ENCODE measurements at places on chromosomes 5 and 9.

GRCh38 chr5:106401561-106401960 lies 1269.2 kb downstream of the EFNA5 start:
- DNase-seq, result no peak

DNA sequence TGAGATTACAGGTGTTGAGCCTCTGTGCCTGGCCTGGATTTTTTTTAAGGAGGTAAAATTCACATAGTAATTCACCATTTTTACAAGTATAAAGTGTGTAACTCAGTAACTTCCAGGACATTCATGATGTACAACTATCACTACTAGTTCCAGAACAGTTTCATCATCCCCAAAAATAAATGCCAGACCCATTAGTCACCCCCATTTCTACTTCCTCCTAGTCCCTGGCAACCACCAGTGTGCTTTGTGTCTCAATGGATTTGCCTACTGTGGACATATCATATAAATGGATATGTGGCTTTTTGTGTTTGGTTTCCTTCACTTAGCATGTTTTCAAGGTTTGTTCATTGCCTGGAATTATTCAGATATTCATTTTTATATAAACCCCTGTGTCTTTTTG lies 72.5 kb upstream of the PANK3 start:
- DNase-seq, result no peak

DNA sequence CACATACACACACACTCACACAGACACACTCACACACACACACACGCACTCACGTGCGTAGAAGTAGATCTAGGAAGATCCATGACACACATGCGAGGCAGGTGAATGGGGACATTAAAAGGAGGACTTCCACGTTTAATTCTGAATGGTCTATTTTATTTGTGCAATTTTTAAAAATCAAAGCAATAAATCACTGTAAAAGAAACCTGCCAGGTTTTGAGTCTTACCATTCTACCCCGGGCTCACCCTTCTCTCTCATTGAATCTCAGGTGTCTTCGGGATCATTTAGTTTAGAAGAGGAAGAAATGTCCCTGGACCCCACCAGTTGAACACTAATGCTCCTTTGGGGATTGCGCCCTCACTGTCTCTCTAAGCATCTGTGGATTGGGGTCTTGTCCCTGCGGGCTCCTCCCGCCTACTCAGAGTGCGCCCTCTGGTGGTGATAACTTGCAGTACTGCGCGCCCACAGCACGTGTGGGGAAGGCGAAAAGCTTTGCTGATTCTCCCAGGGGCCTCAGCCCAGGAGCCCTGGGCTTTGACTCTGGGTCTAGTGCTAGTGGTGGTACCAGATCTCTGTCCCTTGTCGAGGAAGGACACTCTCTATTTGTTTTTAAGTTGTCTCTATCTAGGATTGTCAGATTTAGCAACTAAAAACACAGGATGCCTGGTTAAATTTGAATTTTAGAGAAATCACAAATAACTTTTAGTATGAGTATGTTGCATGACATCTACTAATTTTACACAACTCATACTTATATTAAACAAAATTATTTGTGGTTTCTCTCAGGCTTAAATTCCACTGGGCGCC lies 34.8 kb downstream of the BOD1 start:
- no peak for DNase-seq

GRCh38 chr5:6188976-6189375 lies 189.4 kb downstream of the MED10 start:
- DNase-seq, result no peak

- no peak for DNase-seq
These were observed 52.5 kb upstream of the ZBTB43 start for GRCh38 chr9:126752376-126752775.

- DNase-seq, result no peak
These were observed 20.2 kb upstream of the SMIM15 start for GRCh38 chr5:61182449-61182848.

- DNase-seq, result no peak
These were observed 219.2 kb downstream of the MAPKAP1 start for GRCh38 chr9:125487842-125488241.

GRCh38 chr5:172801179-172801671 lies 30.2 kb upstream of the DUSP1 start:
- no peak for DNase-seq

- DNase-seq, result peak; percentile 49
These were observed 36.2 kb upstream of the OTULIN start for GRCh38 chr5:14628346-14628745.

DNA sequence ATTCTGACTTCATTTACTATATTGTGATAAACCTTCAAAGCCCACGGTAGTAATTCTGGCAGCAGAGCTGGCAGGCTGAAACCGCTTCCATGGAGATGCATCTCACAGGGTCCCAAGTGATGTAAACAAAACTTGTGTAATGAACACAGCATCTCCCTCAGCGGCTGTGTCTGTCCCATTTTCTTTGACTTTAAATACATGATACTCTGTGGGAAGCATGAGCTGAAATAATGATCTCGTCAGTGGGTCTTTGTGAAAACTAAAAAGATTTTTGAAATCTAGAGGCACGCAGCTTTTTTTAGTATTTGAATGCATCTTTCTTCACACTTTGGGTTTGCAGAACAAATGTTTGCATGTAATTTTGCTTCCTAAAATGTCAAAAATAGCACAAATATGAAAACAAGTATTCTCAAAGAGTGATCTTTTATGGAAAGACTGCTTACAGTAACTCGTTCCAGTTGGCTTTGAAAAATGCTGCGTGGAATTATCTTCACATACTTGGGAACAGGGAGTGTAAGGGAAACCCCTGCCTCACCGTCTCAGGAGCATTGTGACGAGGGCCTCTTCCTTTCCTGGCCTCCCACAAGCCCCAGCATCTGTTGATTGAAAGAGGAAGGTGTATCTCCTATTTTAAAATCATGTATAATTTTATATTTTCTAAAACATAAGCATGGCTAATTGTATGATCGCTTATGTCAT lies 18.1 kb upstream of the LPCAT1 start:
- DNase-seq, result peak; percentile 66

- no peak for DNase-seq
These were observed 40.4 kb downstream of the LIX1 start for GRCh38 chr5:97102010-97102470.

DNA sequence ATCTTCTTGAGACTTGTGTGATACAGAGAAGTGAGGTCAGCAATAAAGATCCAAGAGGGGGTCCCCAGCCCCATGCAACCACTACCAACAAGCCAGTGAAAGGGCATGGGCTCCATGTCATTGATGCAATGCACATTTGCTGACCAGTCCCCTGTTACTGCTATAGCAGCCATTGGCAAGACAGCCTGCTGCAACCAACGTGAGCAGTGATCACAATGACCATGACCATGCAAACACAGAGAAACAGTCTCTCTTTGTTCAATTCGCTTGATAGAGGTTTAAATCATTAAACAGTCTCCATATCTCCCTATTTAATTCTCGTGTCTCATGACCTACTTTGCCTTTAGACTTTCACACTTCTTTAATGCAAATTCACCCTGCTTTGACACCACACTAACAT lies 30.0 kb upstream of the FOXB2 start:
- DNase-seq, result no peak
